Activated B cell treated with CpG ODN at 0.5 μM for 24 hours (primary cell): ENCODE measurements at places on chromosomes 2 and 18.

DNA sequence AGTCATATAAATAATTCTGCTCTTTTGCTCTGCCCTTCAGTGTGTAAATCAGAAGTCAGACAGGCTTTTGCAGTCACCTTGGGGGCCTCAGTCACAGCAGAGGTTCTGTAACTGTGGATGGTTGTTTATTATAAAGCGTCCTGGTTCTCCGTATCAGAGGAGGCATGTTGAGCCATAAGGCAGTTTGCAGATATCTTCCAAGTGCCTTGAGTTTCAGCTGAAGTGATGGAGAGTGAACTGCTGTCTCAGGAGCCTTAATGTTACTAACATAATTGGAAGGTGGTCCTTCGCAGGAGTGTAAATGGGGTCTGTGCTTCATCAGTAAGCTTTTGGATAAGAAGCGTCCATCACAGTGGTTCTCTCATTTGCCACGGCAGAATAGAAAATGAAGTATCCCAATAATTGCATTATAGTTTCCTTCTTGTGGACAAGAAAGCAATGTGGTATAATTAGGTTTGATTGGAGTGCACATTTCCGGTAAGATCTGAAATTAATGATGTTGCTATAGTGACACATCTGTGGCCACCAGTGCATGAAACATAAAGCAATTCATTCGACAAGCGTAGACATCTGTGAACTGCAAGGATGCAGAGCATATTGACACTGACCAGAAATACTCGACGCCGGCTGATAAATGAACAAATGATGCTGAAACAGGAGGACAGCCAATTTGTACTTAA, 112.5 kb upstream of the NFATC1 start:
- no peaks in the 10 kb centered on the region for H3K4me1 ChIP-seq
- no peak for DNase-seq
- H3K27ac ChIP-seq: no peak overlapping the region
- no peak overlapping the region for H3K4me3 ChIP-seq

GRCh38 chr2:101502095-101502494, 27.2 kb upstream of the RFX8 start:
- no peak overlapping the region for H3K27ac ChIP-seq
- no peak overlapping the region for H3K4me3 ChIP-seq
- no peak for DNase-seq

DNA sequence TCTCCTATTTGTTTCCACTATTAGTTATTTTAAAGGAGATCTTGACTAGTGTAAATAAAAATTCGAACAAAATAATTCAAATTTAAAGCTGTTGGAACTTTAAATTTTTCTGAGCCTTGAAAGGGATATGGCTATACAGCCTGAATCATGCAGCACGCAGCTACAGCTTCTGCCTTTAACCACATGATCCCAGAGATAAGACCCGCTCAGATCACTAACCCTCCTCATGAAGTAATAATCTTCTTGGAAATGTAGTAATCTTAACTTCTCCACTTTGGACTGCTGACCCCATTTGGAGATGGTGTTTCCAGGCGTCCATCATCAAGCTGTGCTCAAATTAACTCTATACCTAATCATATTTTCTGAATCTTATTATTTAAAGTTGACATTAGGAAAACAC, 336.6 kb downstream of the DSC3 start:
- no peak for DNase-seq
- no peaks in the 10 kb centered on the region for H3K36me3 ChIP-seq
- H3K27me3 ChIP-seq: no peaks in the 10 kb centered on the region
- H3K4me1 ChIP-seq: no peaks in the 10 kb centered on the region
- no peak overlapping the region for H3K27ac ChIP-seq

DNA sequence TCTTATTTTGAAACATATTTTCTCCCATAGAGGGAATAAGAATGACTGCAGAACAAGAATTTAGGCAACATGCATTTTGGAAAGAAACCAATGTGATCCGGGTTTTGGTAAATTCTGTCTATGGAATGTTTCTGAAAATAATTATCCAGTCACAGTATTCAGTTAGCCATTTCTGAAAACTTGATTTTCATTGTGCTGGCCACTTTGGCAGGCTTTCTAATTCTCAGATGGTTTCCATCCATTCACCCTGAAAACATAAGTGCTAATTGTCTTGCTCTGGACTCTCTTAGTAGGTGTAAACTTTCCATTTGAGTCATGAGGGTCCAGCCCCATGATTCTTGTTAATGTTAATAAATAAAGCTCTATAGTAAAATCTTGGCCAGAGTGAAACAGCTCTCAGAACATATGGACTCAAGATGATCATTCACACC, 176.5 kb downstream of the RBM43 start:
- no peaks in the 10 kb centered on the region for H3K36me3 ChIP-seq
- no peaks in the 10 kb centered on the region for H3K4me1 ChIP-seq
- H3K27ac ChIP-seq: no peak overlapping the region
- peaks cover under 1% of the 10 kb centered on the region for H3K27me3 ChIP-seq

GRCh38 chr18:13191779-13192178, 26.8 kb upstream of the LDLRAD4 start:
- H3K36me3 ChIP-seq: no peaks in the 10 kb centered on the region
- H3K4me1 ChIP-seq: no peaks in the 10 kb centered on the region
- no peak for DNase-seq
- peaks cover 5% of the 10 kb centered on the region for H3K27me3 ChIP-seq

- no peak overlapping the region for H3K27ac ChIP-seq
- no peaks in the 10 kb centered on the region for H3K27me3 ChIP-seq
- no peak for DNase-seq
- H3K4me3 ChIP-seq: no peak overlapping the region
These were observed 927.8 kb downstream of the SUCLG1 start for GRCh38 chr2:83531206-83531826.
